AG08396 (cell line): ENCODE measurements at places on chromosomes 2 and 18.

- DNase-seq, result no peak
Measured at GRCh38 chr2:235582729-235583128, 88.9 kb downstream of the AGAP1 start.

DNA sequence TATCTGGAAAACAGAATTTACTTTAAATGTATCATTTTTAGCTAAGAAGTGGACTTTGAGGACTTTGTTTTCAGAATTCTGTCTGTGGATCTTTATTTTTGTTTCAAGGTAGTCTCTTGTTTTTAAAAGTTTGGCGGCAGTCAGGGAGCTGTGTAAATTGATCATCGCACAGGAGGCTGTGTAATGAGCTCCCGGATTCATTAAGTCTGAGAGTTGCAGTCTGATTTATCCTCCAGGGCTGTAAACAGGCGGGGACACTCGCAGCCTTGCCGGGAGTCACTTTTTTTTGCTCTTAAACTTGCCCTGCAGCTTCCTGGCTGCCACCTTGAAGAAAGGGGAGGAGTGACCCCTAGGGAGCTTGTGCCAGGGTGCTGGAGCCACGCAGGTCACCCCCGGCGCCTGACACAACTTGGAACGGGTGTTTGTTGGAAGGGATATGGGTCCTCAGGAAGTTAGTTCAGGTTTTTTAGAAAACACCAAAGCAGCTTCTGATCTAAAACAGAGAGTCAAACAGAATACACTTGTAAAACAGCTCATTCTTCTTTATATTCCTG lies 76.2 kb downstream of the DCDC2C start:
- DNase-seq, result no peak

- no peak for DNase-seq
Measured at GRCh38 chr2:168663993-168664392, 138.4 kb upstream of the NOSTRIN start.

GRCh38 chr18:36931106-36931505 lies 102.2 kb downstream of the KIAA1328 start:
- DNase-seq, result no peak

- no peak for DNase-seq
Measured at GRCh38 chr2:54586494-54586893, 130.4 kb downstream of the SPTBN1 start.

GRCh38 chr2:120568975-120569268 lies 166.7 kb upstream of the GLI2 start:
- no peak for DNase-seq

DNA sequence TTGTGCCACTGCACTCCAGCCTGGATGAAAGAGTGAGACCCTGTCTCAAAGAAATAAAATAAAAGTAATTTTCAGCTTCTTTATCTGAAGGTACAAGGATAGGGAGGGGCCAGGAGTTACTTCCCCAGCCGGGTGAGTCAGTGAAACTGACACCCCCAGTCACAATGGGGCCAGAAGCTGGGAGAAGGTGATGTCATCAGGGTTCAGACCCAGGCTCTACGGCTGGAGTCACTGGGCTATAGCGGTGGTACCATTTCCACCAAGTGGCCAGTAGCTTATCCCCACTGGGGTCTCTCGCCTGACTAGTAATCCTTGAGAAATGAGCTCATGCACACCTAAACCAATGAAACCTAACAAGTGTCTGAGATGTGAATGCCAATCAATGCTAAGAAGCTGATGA lies 107.9 kb downstream of the ALPK2 start:
- DNase-seq, result no peak

DNA sequence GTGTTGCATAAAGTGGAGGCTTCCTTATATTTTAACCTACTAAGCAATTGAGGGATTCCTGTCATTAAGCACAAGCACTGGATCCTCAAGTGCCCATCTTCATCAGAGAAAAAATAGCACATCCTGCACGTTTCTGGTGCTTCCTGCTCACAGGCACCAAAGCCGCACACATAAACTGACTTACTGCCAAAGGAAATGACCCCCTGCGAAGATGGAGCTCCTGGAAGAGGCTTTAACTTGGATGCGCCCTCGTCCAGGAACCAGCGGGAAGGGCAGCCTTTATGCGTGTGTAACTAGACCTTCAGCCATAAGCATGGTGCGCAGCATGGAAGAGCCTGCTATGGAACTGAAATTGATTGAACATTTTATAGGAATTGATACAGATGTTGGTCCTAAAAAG lies 188.7 kb downstream of the FTCDNL1 start:
- DNase-seq, result no peak

- no peak for DNase-seq
Measured at GRCh38 chr18:26992926-26993325, 127.4 kb upstream of the AQP4 start.

- DNase-seq, result no peak
Measured at GRCh38 chr18:26003356-26003755, 87.1 kb downstream of the SS18 start.

GRCh38 chr2:214328941-214329340 lies 81.9 kb upstream of the VWC2L start:
- DNase-seq, result no peak

- no peak for DNase-seq
Measured at GRCh38 chr18:35107216-35107615, 66.0 kb downstream of the MAPRE2 start.

DNA sequence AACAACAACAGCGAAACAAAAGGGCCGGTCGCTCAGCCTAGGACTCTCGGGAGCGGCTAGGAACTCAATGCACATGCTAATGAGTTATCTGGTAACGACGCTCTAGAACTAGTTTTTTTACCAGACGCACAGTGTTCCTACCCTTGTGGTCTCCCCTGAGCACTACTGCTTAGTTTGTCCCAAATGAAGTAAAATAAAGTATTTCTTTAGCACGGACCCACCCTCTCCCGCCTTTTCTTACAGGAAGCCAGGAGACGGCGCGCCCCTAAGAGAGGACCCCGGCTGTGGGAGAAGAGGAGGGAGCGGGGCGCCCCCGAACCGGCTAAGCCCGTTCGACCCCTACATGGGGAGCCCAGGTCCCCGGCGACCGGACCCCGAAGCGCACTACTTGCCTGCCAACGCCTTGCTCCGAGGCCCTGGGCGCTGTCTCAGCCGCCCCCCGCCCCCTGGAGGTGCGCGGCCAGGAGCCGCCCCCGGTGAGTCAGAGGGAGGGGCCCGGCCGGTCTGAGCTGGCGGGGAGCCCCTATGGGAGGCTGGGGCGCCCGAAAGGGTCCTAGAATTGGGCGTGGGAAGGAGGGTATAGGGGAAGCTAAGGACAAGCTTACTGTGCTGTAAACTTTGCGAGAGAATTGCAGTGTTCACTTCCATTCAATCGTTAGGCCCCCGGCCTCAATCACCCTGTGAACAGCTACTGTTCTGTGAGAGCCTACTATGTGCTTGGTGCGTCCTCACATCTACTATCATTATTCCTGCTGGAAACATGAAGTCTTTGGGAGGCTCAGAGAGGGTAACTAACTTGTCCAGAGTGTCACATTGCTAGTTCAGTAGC lies 3.6 kb upstream of the CAPG start:
- DNase-seq, result peak; percentile 82

GRCh38 chr2:141508086-141508752 lies 622.6 kb downstream of the LRP1B start:
- no peak for DNase-seq

GRCh38 chr18:5746844-5747243 lies 148.5 kb downstream of the TMEM200C start:
- no peak for DNase-seq

DNA sequence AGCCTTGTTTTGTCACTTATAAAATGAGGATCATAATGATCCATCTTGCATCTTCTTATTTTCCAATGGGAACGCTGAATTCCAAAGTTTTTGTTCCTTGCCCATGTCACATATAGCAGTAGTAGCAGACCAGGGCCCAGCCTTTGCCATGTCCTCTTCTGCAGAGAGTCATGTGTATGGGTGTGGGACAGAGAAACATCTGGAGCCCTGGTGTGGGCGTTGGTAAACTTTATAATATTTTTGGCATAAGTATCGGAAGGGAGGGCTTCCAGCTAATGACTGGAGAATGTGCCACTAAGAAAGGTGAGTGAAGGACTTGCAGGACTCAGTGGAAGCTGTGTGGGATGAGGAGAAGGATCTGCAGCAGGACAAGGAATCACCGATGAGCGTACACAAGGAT lies 157.2 kb downstream of the NCKAP5 start:
- DNase-seq, result no peak

DNA sequence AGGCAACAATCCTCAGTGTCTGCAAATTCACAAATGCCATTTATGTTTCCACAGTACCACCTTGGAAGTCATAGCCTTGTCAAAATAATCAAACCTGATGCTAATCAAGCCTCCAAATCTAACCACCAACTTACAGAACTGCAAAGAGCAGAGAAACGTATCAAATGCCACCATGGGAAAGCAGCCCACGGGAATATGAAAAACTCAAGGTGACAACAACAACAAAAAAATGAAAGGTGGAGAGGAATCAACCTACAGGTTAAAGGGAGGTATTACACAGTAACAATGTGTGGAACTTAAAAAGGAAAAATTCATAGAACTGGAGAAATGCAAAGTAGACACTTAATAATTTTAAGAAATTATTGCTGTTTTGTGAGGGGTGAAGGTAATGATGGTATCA lies 46.7 kb downstream of the CD226 start:
- DNase-seq, result no peak

- no peak for DNase-seq
Measured at GRCh38 chr18:79388043-79388442, 7.7 kb upstream of the NFATC1 start.

DNA sequence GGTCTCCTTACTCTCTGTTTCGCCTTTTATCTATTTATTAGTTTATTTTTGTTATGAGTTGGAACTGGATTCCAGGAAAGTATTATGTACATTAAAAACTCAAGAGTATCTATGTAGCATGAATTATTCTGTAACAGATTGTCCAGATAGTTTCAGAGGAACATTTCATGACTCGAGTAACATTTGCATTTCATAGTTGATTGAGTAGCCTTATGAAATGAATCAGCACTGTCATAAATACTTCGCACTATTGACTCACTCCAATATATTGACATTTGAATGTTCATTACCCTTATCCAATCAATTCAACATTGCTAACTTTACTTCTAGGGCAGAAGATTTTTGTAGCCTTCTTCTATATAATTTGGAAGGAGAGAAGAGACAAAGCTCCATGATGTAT lies 11.3 kb upstream of the VRK2 start:
- DNase-seq, result no peak

DNA sequence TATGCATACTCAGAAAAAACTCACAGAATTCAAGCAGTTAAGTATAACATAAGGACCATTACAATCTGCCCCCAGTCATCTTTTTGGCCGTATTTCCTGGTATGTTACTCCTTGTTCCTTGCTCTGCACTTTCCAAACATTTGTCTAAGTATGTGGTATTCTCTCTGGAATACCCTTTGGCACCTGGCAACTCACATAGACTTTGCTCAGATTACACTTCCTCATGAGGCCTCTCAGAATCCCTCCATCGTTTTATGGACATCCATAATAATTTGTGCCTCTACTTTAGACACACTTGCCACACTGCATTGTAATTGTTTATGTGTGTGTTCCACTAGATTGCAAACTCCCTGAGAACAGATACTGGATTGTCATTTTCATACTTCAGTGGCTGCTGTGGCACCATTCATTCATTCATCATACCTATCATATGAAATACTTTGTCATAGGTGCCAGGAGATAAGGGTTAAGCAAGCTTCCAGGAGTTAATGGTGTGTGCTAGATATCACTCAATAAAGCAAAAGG lies 84.0 kb downstream of the HIBCH start:
- no peak for DNase-seq

DNA sequence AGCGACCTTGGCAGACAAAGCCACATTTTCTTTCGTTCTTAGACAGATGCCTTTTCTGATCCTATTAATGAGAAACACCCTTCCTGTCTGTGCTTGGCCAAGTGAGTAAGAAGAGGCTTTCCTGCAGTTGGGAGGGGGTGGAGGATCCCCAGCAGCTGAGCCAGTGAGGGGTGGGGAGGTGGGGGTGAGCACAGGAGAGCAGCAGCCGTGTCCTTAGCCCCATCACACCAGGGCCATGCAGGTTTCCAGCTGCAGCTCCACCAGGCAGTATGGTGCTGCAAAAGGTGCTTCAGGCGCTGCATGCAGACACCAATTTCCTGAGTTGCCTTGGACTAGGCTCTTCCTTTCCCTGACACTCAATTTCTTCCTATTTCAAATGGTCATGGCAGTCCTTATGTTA lies 123.3 kb upstream of the SIX2 start:
- DNase-seq, result no peak
